NCI-H460 (cell line): ENCODE measurements at places on chromosomes 3 and 15. TPM values are rescaled to one million over a fixed set of nuclear protein-coding genes. Genes with fewer than 3 reads are reported as not detected.

Gene HESX1
- 1.6 TPM in 1 of 2 replicates, not detected in the other for total RNA-seq

Gene ACSBG1
- 0.02 TPM in 1 of 2 replicates, not detected in the other for total RNA-seq

Gene IQCF5
- not detected in 2 replicates for total RNA-seq

GRCh38 chr15:99412082-99412481 lies 153.7 kb upstream of the MEF2A start:
- no peak for DNase-seq

DNA sequence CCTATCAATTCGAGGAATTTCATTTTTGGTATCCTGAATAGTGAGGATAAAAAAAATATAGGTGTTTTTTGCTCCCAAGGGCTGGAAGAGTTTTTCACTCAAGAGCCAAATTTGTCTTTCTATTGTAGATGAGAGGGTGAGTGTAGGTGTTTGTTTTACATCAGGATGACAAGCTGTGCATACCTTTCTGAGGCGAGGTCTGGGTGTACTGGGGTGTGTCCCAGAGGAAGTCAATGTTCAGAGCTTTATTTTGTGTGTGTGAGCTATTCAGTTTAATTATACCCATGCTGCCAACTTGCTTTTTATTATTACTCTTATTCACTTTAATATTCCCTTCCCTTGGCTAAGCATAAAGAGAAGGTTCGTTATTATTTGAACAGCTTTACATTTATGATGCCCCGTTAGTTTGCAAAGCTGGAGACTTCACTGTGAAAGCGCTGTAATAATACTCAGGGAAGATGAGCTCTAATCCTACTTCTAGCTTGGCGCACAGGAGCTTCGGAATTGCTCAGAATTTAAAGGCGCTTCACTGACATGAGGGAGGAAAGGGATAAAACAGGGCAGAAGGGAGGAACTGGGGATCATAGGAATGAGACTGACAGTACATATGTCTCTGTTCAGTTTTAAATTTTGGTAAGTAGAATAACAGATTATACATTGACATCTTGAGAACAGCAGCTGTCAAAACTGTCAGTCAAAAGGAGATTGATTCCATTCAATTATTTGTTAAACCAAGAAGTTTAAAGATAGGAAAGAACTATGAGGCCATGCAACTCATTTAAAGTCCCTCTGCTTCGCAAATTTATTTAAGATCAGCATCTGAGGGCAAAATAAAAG lies 117.7 kb upstream of the TP63 start:
- DNase-seq = no peak

Gene CCR1
- 0.12 TPM in 2 replicates for total RNA-seq

DNA sequence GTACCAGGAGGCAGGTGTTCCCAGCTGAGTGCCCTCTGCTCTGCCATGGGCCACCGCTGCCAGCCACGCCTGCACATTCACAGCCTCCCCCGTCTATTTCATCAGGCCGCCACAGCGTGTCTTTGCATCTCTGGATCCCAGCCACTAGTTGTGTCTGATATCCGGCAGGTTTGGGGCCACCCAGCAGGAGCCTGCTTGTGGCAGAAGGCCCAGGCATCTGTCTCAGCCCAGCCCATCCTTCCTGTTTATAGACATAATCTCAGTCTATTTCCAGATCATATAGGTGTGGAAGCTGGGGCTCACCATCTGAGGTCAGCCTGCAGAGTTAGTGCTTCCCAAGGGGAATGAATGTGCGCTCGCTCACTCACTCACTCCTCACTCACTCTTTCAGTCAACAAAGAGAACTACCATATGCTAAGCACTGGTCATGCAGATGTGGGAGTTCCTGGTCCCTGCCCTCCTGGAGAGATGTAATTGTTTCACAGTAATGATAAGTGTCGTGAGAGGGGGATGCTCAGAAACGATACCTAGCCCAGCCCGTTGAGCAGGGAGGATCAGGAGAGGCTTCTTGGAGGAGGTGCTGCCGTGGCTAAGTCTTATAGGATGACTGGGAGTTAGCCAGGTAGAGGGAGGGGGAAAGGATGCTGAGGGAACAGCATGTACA lies 60.6 kb downstream of the FGD5 start:
- DNase-seq = peak; percentile 55

GRCh38 chr3:155282385-155283091 lies 10.9 kb downstream of the STRIT1 start:
- no peak for DNase-seq

GRCh38 chr3:85474241-85474640 lies 515.5 kb downstream of the CADM2 start:
- DNase-seq = no peak

DNA sequence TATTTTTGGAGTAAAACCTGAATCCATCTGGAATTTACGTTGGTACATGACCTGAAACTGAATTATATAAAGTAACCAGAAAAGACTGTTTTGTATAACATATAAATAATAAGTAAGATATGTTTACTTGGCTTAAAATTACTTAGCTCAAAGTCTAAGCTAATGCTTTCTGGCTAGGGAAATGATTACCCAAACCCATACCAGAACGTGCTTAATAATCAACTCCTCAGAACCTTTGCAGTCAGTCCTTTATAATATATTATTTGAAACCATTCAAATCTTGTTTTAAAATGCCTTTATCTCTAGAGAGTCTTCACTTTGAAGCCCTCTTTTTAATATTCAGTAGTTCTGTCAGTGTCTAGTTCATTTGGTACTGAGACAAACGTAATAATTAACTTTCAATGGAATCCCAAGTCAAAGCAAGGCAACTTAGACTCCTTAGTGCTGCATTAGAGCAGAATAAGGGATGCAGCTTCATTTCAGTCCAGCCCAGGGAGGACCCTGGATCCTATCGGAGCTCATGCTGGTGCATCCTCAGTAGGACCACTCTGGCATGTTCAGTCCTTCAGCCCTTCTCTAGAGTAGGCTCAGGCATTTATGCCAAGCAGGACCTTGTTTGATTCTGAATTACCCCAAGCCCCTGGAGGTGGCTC lies 81.6 kb downstream of the MME start:
- DNase-seq = no peak

- DNase-seq = peak; percentile 94
Measured at GRCh38 chr15:36428102-36428845, 151.2 kb upstream of the CDIN1 start.

Gene PDIA3
- 290 and 370 TPM in 2 replicates for total RNA-seq

- DNase-seq = no peak
Measured at GRCh38 chr3:69251078-69251805, 128.8 kb upstream of the LMOD3 start.

Gene AADAC
- total RNA-seq = 6.2 and 7.8 TPM in 2 replicates

Gene ALDH1A2
- not detected in 2 replicates for total RNA-seq

DNA sequence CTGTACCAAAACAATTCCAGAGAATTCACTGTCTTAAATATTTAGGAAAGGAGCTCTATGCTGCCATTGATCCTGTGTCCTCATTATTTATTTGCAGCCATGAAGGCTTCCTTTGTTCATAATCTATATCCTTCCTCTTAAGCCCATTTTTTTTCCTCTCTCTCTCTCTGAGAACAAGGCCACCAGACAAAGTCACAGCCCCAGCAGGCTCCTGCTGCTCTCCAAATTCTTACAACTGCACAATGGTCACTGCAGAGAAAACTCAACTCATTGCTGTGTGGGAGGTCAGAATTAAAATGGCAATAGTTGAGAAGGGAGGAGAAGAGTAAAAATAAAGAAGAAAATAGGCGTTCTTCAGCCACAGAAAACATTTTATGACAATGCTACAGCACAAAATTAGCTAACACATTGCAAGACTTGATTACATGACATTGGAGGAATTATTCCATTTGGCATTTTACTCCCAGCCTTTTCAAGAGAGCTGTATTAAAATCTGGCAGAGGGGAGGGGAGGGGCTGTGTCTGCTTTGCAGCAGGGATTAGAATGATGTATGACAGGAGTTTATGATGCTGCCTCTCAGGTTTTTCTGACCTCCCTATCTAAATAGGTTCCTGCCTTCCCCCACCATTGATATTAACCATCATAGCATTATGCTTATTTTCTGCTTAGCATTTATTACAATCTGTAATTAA lies 399.7 kb upstream of the THBS1 start:
- no peak for DNase-seq

DNA sequence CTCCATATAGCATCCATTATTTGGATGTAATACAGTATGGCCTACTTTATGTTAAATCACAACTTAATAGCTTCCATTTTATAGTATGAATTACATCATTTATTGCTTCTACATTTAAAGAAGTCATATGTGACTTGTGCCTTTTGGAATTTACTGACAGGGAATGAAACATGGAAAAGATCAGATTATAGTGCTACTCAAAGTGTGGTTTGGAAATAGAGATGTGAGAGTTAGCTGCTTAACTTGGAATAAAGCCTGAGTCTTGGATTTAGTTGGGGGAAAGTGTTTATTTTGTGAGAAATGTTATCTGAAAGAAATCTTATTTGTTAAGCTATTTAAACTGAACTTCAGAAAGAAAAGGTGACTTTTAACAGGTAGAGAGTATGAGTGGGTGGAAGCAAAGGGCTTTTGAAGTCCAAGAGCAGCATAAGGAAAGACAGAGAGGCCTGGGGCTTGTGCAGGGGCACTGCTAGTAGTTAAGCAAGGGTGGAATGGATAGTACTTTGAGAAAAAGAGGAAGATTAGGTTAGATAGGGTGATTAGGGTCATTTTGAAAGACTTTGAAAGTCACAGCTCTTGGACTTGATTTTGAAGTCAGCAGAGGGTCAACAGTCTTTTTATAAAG lies 60.5 kb downstream of the SLMAP start:
- DNase-seq = no peak

DNA sequence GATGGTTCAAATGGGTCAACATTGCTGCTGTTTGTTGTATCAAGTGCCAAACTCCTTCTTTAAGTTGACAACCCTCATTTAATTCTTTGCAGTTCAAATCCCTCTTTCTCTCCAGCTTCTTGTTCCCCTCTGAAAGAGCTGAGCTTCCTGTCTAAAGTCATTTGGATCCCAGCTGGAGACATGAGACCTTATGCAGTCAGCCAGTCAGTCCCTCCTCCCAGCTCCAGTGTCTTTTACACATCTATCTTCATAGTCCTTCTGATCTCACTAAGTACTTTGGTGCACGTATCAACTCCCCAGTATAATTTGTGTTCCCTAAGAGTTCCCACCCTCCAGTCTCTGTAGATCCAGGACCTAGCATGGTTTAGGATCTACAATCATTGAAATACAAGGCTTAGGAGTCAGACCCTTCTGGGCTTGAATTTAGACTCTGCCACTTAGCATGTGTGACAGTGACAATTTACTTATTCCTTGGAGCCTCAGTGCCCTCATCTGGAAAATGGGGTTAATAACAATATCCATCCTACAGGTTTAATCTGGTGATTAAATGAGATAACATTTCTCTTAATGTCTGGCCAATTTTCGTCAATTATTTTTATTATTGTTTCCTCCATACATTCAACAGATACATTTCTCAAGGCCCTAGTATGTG lies 102.8 kb upstream of the SEMA6D start:
- no peak for DNase-seq

Gene DUOX1
- not detected in 2 replicates for total RNA-seq
